Uterus (tissue), 4 donors: ENCODE measurements at places on chromosomes 2 and 18. TPM values are rescaled to one million over a fixed set of nuclear protein-coding genes. Genes with fewer than 3 reads are reported as not detected.

- no peak for DNase-seq
Observed at GRCh38 chr2:66930339-66931220, 466.6 kb upstream of the ETAA1 start.

GRCh38 chr18:71322201-71322600 lies 1033.4 kb downstream of the SOCS6 start:
- DNase-seq: no peak

MCM6 gene
- total RNA-seq: 2.6 TPM

DNA sequence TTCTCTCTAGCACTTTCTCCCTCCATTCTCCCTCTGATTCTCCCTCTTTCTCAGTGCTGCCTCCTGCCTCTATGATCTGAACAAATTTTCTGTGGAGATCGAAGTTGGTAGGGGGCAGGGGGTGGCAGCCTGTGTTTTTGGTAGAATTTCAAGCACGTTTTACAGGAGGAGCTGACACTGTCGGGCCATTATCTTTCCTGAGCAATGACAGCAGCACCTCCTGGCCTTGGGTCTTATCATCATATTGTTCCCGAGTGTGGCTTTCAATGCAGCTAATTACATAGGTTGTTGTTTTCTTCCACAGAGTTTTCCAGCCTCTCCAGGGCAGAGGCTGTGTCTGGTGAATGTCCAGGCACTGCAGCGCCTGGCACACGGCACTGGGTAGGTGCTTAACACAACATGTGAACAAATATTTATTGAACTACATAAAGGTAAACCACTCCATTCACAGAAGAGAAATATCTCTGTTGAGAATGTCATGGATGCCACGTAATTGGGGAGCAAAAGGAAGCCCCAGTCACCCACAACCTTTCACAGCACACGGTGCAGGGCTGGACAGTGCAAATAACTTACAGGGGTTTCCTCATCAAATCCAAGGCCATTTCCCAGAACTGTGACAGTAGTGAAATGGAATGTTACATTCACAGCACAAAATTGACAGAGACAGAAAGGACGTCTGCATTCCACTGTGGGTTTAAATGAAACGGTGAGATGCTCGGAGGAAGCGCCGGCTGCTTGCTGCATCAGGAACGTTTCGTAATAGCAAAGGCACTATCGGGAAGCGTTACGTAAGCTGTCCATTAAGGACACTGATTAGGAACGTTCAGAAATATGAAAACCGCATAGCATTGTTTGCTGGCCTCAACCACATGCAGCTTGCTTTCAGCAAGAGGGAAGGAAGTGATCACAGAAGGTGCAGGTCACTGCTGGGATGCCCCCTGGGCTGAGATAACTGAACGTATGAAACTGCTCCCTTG lies 6.5 kb upstream of the KCNG2 start:
- no peak for DNase-seq

LRRC30 gene
- not detected for total RNA-seq

DNA sequence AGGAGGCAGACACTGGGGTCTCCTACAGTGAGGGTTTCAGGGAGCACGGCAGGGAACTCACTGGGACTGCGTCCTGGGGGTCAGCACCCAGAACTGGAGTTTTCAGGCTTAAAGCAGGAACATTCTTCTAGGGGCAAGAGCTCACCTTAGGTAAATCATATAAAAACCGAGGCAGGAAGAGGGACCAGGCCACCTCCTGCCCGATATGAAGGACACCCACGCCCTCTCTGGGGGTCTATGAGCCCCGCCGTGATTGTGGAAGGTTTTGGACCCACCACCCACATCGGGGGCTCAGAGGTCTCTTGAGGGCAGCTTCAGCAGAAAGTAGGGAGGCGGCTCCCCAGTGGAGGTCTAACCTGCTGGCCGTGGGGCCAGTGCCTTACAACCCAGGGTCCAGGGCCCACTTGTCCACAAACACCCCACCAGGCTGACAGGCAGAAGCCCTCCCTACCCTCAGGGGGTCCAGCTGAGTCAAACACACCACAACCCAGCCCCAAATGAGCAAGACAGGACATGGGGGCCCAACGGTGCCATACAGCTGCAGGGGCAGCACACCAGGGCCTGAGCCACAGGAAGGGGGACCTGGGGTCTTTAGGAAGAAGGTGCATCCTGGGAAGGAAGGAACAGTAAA lies 25.3 kb downstream of the CROCC2 start:
- DNase-seq: peak; percentile 5

VIT gene
- 0.26 TPM for total RNA-seq

- peak; percentile 20 for DNase-seq
Observed at GRCh38 chr2:128320192-128320905, 1.7 kb upstream of the HS6ST1 start.

GRCh38 chr2:231337807-231338759 lies 57.4 kb upstream of the B3GNT7 start:
- DNase-seq: no peak

ERFE gene
- not detected for total RNA-seq

PIKFYVE gene
- total RNA-seq: 15.6 TPM

- DNase-seq: no peak
Observed at GRCh38 chr2:100821255-100821910, 1.4 kb downstream of the NPAS2 start.

DNA sequence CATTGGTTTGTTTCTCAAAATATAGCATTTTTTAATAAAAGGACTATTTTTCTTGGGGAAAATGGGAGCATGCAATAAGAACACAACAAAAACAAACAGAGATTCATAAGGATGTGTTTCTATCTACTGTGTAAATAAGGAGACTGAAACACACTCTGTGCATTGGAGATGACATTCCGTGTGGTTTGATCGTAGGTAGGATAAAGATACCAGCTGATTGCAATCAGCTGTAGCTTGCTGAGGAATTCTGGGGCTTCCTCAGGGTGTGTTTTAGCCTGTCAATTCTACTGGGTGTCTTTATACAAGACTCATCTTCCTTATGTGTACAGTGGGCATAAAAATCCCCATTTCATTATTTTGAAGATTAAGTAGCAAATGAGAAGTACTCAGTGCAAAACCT lies 591.6 kb downstream of the DSC3 start:
- DNase-seq: no peak

R3HDM1 gene
- total RNA-seq: 19.0 TPM

- no peak for DNase-seq
Observed at GRCh38 chr2:10507106-10507505, 59.0 kb upstream of the ODC1 start.

- DNase-seq: no peak
Observed at GRCh38 chr2:239137165-239137897, 263.5 kb downstream of the HDAC4 start.

DNA sequence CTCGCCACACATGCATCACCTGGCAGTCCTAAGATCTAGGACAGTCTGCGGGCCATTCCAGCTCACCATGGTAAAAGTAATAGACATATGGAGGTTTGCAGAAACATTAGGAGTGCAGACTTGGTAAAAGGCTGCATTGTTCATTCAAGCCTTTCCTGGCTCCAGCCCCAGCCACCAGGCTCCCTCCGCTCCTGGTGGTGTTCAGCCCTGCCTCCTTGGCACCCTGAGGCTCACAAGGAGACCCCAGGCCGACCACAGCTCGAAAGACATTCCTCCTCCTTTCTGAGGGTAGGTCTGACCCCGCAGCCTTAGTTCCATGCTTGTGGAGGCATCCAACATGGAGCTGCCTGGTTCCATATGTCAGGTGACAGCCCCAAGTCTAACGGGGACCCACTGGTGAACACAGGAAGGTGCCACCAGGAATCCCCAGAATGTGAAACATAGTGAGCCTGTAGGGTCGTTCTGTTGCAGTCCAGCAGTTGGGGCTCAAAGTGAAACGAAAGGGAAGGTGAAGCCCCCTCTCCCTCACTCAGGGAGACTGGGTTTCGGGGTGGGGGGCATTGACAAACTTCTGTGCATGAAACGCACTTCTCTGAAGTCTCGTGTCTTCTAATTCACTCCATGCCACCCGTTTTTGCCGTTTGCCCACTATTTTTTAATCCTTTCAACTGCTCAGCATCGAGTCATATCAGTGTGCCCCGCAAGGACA lies 5.0 kb upstream of the SP100 start:
- no peak for DNase-seq

- no peak for DNase-seq
Observed at GRCh38 chr2:126880324-126880723, 18.4 kb upstream of the TEX51 start.

PLCD4 gene
- total RNA-seq: 0.26 TPM

ARL4C gene
- 15.6 TPM for total RNA-seq

GRCh38 chr18:10899481-10899880 lies 249.9 kb downstream of the PIEZO2 start:
- no peak for DNase-seq

DNA sequence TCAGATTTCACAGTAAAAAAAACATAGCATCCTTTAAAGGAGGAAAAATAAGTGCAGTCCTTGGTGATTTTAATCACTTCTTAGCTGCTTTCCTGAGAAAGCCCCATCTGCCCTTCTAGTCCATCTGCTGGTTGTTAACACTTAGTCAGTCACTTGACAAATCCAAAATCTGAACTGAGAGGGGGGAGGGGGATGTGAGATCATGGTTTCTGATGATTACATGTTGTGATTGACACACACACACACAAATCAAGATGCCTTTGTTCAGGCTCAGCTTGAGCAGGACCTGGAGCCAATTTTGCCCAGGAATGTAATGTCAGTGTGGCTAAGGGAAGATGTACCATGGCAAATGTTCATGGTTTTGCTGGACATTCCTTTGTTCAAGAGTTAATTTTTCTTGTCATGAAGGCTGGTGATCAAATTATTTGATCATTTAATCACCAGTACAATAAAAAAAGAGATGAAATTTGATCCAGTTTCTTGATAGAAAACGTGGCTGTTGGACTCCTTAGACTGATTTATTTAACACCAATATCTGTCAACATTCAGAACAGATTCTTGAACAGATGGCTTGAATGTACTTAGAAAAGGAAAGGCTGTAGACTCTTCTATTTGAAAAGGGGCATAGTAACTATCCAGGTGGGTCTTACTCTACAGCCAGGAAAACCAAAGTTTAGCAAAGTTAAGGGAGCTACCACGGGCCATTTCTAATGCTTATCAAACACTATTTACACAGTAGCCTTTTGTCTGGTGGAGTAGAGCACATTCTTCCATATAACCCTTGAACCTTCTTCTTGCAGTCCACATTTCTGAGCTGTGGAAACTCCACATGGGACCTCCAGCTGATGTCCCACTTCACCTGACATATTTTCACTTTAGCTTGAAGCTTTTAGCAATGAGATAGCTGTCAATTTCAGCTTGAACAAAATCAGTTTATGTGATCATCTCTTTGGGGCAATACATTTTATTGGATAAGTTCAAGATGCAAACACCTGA lies 408.7 kb downstream of the PIK3C3 start:
- no peak for DNase-seq

DNA sequence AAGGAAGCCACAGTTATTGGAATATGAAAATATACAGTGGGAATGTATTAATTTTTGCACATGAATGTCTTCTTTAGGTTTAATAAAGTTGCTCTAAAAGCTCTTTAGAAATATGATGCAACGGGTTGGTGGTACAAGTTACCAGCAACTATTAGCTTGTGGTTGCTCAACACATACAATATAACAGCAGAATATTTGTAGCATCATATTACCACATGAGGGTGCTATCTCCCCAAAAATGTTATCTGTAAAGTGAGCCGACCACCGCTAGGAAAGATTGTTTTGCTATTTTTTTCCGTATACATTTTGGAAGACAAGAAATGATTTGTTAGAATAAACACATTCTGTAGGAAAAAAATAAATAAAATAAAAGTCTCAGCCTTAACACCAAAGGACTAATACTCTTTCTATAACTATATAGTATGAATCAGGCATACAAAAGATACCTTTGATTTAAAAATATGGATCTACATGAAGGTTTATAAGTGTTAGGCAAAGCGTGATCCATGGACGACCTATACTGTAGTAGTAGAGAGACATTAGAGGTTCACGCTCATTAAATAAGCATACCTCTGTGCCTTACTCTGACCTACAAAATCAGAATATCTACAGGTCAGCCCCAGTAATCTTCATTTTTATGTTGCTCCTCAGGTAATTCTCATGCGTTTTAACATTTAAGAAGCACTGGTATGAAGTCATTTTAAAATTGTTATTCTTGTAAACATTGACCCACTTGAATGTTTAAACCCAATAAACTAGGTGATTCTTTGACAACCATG lies 1110.6 kb upstream of the ACVR2A start:
- no peak for DNase-seq

PCARE gene
- total RNA-seq: not detected

CIB4 gene
- total RNA-seq: not detected

DNA sequence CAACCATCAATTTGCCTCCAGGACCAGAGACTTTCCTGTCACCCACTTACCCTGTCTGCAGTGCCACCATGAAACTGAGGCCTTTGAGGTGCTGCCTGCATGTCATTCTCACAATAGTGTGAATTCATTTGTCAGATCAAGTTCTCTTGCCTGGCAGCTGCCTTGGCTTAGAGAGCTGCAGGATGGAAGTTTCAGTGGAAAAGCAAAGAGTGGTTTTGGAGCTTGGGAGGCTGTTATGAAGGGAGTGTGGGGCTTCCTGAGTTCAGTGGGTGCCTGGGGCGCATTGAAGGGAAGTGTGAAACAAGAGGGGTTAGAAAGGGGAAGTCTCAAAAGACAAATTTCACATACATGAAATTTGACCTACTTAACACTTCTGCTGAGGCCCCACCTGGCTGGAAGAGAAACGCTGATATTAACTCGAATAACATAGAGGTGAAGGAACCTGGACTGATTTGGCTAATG lies 7.9 kb upstream of the LBH start:
- DNase-seq: no peak

DNA sequence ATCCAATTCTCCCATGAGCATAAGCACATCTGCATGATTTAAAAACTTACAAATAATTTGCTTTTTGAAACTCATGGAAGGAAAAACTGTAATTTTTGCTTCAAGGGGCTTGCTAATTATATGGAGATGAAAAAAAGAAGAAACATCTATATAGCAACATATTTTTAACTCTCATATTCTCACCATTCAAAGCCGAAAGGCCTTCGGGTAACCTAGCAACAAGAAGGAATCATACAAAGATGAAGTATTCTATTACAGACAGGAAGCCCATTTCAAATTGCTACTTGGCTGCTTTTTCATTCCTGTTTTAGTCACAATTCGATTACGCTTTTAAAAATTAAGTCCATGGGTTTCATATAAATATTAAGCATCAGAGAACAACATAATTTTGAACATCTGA lies 39.2 kb upstream of the RNU4ATAC start:
- DNase-seq: no peak

DNA sequence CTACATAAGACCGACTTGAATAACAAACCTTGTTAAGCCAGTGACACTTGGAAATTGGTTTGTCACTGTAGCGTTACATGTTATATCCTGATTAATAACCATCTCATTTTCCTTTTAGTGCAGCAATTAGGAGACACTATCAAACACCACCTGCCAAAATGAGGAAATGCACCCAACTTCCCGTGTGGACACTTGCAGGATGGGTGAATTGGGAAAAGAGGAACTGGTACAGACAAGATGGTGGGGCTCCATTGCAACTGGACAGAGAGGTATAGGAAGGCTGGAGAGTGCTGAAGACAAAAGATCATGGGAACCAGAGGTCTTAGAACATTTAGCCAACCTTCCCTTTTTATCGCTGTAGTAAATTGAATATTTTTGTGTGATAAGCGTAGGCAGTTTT lies 816.3 kb upstream of the HS6ST1 start:
- no peak for DNase-seq

COL6A3 gene
- 1,719 TPM for total RNA-seq

- no peak for DNase-seq
Observed at GRCh38 chr2:235591921-235592320, 98.1 kb downstream of the AGAP1 start.

OSBPL6 gene
- 3.3 TPM for total RNA-seq

NFU1 gene
- total RNA-seq: 35.3 TPM

DAPL1 gene
- not detected for total RNA-seq

- no peak for DNase-seq
Observed at GRCh38 chr2:212914392-212914791, 237.0 kb downstream of the IKZF2 start.
